Cortex of kidney (tissue), 1 donor: ENCODE measurements at places on chromosomes 7 and 10.

GRCh38 chr10:114257498-114257897 is 18.4 kb downstream of the VWA2 start:
- DNase-seq: no peak

- no peak for DNase-seq
Measured at GRCh38 chr10:79137826-79138225, 69.1 kb downstream of the ZMIZ1 start.

GRCh38 chr7:44883961-44884620 is 1.2 kb downstream of the PURB start:
- no peak for DNase-seq

GRCh38 chr10:79025199-79025832 is 43.5 kb upstream of the ZMIZ1 start:
- DNase-seq: no peak

- no peak for DNase-seq
Measured at GRCh38 chr10:95208702-95209391, 14.8 kb downstream of the ACSM6 start.

DNA sequence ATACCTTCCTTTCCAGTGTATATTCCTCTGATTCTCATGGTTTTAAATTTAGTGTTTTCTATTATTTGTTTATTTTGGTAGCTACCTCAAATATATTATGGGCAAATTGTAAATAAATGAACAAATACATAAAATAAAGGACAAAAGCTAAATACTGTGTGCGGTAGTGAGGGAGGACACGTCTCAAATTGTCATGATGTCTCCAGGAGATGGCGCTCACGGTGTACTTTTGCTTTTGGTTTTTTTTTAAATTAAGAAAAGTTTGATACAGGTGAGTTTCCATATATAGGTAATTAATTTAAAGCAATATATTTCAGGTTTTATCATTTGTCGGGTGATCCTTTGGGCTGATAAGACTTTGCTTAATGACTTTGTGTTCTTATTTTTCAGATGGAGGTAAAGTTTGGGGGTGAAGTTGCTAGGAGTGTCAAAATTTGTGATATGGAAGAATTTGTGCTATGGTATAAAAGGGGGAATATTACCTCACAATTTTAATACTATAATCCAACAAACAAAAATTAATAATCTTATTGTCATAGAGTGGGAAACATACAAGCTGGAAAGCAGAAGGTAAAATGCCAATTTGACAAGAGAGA is 68.4 kb upstream of the TMEM229A start:
- no peak for DNase-seq

DNA sequence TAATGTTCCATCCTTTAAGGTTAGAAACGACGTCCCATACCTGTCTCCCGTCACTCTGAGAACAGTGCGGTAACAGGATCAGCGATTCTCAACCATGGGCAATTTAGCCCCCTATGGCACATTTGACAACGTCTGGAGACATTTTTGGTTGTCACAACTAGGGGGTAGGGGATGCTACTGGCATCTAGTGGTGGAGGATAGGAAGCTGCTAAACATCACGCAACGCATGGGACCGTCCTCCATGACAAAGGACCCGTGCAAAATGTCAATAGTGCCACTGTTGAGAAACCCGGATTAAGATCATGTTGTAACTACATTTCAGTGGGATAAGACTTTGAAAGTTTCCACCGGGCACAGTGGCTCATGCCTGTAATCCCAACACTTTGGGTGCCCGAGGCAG is 5.0 kb upstream of the PAXIP1 start:
- no peak for DNase-seq
